ENCODE measurements at places on chromosomes 11 and 22.

DNA sequence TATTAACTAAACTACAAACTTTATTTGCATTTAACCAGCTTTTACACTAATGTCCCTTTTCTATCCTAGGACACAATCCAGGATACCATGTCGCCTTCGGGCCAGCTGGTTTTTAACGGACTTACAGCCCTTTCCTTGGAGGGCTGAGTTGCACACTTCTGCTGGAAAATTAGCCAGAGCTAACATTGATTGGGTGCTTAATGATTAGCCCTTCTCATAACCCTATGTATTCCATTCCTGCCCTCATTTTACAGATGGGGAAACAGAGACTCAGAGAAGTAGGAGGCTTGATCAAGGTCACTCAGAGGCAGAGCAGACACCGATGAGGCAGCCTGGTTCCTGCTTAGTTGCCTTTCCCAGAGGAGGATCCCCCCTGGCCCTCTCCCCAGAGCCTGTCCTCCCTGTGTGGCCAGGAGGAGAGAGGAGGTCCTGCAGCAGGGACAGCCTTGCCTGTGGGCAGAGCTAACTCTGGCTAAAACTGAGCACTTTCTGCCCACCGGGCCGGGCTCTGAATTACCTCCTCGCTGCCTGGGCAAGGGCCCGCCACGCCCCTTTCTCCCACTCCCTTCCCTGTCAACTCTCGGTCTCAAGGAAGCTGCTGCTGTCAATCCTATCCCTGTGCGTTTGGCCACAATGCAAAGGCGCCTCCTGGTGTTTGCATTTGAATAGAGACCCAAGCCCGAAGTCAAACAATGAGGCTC lies 59.6 kb upstream of the PAX6 start:
- DNase-seq, result no peak

- DNase-seq, result no peak
Observed at GRCh38 chr11:10622108-10622507, 53.6 kb upstream of the LYVE1 start.

DNA sequence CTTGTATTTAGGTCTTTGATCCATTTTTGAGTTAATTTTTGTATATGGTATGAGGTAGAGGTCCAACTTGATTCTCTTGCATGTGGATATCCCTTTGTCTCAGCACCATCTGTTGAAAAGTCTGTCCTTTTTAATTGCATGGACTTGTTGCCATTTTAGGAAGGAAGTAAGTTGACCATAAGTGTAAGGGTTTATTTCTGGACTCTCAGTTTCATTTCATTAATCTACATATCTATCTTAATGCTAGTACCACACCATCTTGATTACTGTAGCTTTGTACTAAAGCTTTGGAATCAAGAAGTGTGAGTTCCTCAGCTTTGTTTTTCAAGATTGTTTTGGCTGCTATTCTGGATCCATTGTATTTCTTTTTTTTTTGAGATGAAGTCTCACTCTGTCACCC lies 31.4 kb downstream of the CBL start:
- DNase-seq, result no peak

- no peak for DNase-seq
Observed at GRCh38 chr22:31838917-31839316, 85.1 kb downstream of the DEPDC5 start.

DNA sequence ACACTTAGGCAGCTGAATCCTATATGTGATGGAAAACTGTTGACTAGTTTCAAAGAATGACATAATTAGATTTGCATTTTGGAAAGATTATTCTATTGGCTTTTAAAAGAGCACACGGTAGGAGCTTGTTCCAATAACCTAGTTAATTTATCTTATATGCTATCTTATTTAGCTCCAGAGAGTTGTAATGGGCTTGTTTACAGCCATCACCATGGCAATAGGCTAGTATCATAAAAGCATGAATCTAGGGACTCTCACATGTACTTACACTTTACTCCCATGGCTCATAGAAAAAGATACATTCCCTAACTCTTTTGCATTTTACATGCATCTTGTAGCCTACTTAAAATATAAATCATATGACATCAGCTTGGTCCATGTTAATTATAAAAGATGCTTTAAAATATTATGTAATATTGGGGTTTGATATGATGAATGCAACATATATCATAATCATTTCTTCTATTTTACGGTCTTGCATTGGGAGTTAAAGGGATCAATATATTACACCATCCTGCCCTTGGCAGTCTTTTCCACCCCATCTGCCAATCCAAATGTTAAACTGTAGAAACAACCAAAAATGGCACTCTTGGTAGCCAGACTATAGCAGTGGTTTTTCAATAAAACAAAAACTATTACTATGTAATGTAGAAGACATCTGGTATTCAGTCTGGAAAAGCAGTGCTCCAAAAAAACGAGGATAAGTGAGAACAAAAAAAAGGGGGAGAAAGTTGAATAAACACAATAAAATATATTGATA lies 2254.0 kb downstream of the LRRC4C start:
- DNase-seq, result no peak

DNA sequence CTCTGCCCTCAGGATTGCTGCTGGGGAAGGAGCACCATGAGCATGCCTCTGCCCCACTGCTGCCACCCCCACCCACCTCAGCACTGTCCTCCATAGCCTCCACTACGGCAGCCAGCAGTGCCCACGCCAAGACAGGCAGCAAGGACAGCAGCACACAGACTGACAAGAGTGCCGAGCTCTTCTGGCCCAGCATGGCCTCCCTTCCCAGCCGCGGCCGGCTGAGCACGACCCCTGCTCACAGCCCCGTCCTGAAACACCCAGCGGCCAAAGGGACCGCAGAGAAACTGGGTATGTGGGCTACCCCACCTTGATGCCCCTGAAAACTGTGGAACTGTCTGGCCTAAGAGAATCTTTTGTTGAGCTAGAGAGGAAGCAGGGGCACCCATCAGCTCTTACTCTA lies 101.0 kb downstream of the AMOTL1 start:
- no peak for DNase-seq

DNA sequence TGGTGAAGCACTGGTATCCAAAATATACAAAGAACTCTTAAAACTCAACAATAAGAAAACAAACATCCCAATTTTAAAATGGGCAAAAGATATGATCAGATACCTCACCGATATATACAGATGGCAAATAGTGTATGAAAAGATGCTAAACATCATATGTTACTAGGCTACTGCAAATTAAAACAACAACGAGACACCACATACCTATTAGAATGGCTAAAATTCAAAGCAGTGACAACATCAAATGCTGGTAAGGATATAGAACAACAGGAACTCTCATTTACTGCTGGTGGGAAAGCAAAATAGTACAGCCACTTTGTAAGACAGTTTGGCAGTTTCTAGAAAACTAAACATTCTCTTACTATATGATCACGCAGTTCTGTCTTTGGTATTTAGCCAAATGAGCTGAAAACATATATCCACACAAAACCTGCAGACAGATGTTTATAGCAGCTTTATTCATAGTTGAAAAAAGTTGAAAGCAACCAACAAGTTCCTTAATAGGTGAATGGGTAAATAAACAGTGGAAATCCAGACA lies 38.5 kb downstream of the SIK3 start:
- DNase-seq, result no peak

GRCh38 chr11:67649634-67650510 lies 658 bp downstream of the ACY3 start:
- no peak for DNase-seq

DNA sequence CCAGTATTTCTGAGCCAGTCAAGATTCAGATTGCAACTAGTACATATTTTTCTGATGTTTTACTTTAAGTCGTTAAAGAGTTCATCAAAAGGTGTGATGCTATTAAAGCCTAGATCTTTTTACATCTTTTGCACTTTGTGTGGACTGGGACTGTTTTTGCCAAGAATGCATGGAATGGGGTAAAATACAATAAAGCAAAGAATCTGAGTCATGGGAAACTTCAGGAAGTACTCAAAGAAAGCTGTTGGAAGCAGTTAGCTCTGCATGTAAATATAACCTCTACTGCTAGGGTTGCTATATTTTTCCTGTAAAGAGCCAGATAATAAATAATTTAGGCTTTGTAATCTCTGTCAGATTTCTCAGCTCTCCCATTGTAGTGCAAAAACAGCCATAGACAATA lies 20.9 kb downstream of the ATXN10 start:
- no peak for DNase-seq

DNA sequence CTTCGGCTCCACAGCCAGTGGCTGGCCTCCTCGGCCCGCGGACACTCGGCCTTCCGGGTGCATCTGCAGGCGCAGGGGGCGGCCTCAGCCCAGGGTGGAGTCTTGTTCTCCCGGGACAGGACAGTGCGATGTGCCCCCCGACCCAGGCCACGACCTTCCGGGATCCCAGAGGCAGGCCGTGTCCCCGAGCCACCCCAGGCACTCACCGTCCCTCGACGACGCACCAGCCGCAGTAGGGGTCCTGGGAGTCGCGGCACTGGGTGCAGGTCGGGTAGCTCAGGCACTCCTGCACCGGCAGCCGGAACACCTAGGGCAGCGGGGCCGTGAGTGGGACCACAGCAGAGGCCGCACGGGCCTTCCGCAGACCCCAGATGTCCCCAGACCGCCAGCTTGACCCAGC lies 17.6 kb upstream of the MAPK11 start:
- no peak for DNase-seq

- DNase-seq, result no peak
Observed at GRCh38 chr11:134510233-134511040, 98.4 kb upstream of the B3GAT1 start.

DNA sequence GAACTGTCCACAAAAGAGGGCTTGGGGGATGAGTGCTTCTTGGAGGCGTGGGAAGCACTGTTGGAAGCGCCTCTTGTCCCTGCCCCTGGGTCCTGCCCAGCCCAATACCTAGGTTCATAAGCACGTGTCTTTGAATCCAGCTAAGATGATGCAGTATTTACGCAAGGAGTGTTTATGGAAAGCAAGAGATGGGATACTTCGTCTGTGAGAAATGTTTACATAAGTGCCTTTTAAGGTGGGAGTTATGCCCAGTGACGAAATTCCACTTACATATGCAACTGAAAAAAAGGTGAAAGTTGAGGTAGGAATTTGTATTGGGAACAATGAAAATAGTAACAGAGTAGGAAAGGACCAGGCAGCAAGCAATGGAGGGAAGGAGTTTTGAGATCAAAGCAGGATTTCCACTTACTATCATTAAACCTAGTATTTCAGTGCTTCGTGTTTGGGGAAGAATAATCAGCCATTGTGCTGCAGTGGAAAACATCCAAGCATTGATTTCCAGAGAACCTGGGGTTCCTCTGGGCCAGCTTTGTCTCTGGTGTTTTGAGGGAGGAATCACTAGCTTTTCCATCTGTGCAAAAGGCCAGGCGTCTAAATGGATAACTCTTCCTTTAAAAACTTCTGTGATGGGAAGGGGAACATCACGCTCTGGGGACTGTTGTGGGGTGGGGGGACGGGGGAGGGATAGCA lies 115.3 kb upstream of the TTC12 start:
- DNase-seq, result no peak

DNA sequence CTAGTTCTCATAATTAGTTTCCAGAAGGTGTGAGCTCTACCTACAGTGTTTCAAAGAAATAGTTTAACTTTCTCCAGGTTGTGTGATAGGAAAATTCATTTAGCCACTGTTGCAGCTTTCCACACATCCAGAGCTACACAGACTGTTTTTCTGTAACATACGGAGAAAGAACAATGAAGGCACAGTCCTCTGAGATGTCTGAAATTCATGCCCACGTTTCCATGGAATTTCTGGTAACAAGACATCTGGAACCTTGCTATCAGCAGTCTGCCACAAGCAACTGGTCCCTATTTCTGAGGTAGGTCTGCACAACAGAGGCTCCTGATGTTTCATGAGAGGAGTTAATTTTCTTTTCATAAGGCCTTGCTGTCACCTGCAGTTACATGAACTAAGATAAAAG lies 273.3 kb upstream of the C11orf87 start:
- no peak for DNase-seq

- no peak for DNase-seq
Observed at GRCh38 chr22:36344106-36344827, 43.5 kb downstream of the MYH9 start.

GRCh38 chr22:18001040-18001893 lies 23.1 kb downstream of the MICAL3 start:
- DNase-seq, result no peak

- DNase-seq, result no peak
Observed at GRCh38 chr11:62129590-62130282, 5.9 kb downstream of the INCENP start.

GRCh38 chr11:17603056-17603825 lies 56.2 kb downstream of the OTOG start:
- DNase-seq, result no peak

DNA sequence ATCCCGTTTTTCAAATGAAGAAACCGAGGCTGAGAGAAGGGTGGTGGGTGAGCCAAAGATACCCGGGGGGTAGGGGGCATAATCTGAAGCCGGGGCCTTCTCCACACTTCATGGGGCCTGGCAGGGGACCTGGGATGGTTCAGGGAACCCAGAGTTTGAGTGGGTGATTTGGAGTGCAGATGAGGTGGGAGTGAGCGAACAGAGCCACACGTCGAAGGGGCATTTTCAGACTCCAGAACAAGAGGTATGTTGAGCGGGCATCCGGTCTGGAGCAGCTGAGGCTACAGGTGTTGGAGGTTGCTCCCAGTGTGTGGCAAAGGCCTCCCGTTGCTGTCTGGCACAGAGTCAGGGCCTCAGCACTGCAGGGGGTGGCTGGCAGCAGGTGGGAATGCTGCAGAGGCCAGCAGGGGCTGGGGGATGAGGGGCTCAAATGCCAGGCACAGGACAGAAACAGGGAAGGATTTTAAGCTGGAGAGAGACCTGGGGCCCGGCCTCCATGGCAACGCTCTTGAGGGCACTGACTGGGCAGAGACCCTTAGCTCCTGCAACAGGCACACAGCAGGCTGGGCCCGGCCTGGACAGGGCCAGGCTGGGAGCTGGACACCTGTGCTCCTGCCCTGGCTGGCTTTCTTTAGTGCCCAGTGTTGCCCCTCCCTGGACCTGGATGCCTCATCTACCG lies 46.2 kb downstream of the WNT11 start:
- DNase-seq, result no peak

- DNase-seq, result no peak
Observed at GRCh38 chr11:901452-902061, 9.1 kb downstream of the CHID1 start.

DNA sequence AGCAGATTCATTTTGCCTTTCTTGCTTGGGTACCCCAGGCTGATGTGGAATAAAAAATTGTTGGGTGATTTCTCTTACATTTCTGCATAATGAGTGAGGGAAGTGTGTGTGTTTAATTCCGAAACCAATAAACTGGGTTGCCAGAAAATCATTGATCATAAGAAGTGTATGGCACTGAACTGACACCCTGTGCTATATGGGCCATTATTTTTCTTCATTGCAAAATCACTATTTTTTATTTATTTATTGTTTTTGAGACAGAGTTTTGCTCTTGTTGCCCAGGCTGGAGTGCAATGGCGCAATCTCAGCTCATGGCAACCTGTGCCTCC lies 14.6 kb upstream of the HIKESHI start:
- DNase-seq, result no peak

- DNase-seq, result no peak
Observed at GRCh38 chr11:6240139-6240538, 1.2 kb downstream of the CNGA4 start.

DNA sequence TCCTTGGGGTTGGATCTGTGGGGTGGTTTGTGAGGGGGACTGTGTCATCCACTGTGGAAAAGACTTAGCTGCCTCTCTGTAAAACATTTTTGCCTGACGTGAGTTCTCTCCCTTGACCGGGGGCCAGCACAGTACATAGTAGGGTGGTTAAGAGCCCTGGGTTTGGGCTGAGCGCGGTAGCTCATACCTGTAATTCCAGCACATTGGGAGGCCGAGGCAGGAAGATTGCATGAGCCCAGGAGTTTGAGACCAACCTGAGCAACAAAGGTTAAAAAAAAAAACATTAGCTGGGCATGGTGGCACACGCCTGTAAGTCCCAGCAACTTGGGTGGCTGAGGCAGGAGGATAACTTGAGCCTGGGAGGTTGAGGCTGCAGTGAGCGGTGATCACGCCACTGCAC lies 74.7 kb upstream of the WNT7B start:
- no peak for DNase-seq

GRCh38 chr11:121740902-121741301 lies 288.1 kb upstream of the SORL1-AS1 start:
- no peak for DNase-seq

Data from stimulated activated CD8-positive, alpha-beta memory T cell treated with anti-CD3 and anti-CD28 coated beads, Interleukin-4, amount 100 ng/mL, for 1 hour (primary cell).